CD8-positive, alpha-beta memory T cell (primary cell): ENCODE measurements at places on chromosomes 7 and 10.

GRCh38 chr10:110303681-110304080 lies 1.0 kb downstream of the SMNDC1 start:
- no peak for DNase-seq

GRCh38 chr7:39616138-39616537 lies 7.2 kb upstream of the RALA start:
- DNase-seq, result no peak

GRCh38 chr7:112361154-112361553 lies 89.1 kb upstream of the IFRD1 start:
- DNase-seq, result no peak

DNA sequence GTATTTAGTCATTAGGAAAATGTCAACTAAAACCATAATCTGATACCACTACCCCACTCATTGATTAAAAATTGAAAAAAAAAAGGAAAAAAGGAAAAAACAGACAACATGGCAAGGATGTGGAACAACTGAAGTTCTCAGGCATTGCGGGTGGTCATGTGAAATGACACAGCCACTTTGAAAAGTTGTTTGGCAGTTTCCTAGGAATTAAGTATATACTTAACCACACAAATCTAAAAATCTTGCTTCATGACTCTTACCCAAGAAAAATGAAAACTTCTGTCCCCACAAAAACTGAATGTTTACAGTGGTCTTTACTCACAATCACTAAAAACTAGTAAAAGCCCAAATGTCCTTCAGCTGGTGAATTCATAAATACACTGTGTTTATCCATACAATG lies 254.5 kb downstream of the AHR start:
- DNase-seq, result no peak

DNA sequence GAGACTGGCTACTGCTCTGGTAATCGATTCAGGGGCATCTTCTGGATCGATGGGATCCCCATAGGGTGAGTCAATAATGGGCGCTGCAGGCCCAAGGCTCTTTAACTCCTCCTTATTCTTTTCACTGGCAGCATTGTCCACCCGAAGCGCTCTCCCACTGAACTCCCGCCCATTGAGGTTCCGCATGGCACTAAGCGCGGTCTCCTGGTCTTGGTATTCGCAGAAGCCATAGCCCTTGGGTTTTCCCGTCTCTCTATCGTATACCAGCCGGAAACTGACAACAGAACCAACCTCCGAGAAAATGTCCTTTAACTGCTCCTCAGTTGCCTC lies 285 bp downstream of the CSTF2T start:
- DNase-seq, result no peak

DNA sequence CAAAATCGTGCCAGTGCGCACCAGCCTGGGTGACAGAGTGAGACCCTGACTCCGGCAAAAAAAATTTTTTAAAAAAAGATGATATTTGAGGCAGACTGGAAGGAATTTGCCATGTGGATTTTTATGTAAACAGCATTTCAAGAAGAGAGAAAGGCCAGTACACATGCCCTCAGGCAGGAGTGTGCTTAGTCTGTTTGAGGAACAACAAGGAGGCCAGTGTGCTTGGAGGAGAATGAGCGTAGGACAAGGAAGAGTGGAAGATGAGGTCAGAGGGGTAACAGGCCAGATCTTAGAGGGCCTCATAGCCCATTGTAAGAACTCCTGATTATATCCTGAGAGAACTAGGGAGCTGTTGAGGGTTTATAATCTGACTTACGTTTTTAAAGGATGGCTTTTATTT lies 17.2 kb upstream of the STRIP2 start:
- no peak for DNase-seq

DNA sequence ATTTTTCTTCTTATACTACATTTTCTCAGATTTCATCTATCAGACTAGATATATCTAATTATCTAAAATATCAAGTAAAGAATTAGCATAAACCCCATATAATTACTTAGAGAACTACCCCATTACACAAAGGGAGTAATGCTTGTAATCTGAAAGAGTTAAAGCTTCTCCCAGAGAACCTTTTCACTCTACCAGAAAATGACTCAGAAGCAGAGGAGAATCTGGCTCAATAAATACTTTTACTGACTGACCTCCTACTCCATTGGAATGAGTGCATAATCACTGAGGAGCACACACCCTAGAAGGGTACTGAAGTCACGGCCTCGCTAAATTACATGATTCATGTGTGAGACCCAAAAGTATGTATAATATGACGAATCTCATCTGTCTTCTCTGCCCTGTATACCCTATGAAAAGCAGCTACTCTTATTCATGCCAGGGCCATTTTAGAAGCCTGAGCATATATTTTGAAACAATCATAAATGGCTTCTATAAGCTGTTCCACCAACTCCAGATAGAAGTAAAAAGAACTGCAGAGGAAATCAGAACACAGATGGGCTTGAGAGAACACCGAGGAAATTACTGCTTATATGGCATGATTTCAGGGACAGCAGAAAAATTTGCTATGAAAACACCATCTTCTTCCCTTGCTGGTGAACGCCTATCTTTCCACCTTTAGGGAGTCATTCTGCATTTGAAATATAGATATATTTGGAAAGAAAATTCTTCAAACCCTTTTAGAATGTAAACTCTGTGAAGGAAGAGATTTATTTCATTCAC lies 32.7 kb downstream of the DNMBP start:
- no peak for DNase-seq

DNA sequence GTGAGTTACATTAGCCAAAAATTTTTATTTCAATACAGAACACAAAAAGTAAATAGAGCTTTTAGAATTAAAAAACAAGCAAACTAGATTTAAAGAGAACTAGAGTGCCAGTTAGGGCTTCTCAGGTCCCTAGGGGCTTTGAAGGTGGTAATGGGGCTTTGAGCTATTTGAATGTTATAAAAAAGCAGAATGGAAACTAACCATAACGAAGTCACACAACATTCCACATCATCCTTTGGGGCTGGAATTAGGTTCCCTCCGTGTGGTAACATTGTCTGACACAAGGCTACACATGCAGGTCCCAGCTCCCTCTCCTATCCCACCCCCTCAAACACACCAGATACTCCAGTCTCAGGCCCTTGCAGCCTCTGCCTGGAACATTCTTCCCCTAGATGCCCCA lies 15.3 kb downstream of the JAZF1 start:
- DNase-seq, result no peak

- no peak for DNase-seq
Measured at GRCh38 chr10:70445718-70446657, 4.5 kb upstream of the NODAL start.

- DNase-seq, result no peak
Measured at GRCh38 chr7:520503-521161, 986 bp upstream of the PDGFA start.

DNA sequence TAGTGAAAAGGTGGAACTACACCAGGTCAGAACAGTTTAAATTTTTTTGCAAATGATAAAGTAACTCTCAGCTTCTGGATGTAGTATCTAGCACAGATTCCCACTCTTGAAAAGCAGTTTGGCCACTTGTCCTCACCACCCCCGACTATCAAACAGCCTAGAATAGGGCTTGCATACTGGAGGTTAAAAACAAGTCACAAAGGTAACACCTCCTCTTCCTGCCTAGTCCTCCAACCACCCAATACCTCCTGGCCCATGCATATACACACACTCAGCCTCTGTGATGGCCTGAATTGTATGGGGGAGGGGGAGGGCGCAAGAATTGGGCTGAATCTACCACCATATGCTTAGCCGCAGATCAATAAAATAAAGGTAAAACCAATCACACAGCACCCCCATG lies 5.7 kb downstream of the SKAP2 start:
- DNase-seq, result no peak

- no peak for DNase-seq
Measured at GRCh38 chr7:67470256-67470751, 473.7 kb downstream of the TYW1 start.

DNA sequence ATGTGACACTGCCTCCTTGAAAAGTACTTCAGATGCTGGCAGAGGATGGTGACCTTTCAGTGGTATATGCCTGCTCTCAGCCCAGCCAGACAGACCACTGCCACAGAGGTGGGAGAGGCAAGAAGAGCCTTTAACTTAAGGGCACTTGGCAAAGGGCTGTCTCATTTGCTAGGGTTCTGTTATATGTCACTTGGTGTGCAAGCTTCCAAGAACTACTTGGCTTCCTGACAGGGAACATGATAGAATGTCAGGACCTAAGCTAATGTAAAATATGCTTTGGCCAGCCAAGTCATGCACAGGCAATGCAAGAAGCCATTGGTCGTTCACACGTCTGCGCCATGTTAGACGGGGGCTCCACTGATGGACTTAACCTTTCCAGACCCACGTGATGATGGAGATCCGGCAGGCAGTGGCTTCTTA lies 54.7 kb downstream of the RBM20 start:
- no peak for DNase-seq

DNA sequence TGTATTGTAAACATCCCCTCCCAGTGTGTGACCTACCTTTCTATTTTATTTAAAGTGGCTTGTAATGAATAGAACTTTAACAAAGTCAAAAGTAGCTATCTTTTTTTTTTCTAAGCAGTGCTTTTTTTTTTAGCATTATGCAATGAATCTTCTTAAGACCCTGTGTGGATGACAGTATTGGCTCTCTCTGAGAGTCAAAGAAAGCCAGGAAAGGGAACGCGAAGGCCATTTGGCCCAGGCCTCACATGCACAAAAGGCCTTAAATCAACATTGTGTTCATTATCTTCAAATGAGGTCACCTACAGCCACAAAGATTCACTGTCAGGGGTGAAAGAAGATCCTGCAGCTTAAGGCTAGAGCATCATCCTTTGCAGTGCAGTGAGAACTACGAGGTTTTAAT lies 721.5 kb downstream of the GRID1 start:
- DNase-seq, result no peak

GRCh38 chr10:5125315-5126044 lies 31.3 kb downstream of the AKR1C3 start:
- DNase-seq, result no peak

- DNase-seq, result no peak
Measured at GRCh38 chr7:109246330-109247077, 676.8 kb downstream of the DNAJB9 start.

GRCh38 chr7:6367701-6368211 lies 80.0 kb downstream of the DAGLB start:
- no peak for DNase-seq

- DNase-seq, result no peak
Measured at GRCh38 chr7:27199849-27200760, at the start of gene HOXA13. Gene HOXA13 (minus strand): TSS chr7:27200091. CDS start chr7:27200077, 14 bp downstream.

GRCh38 chr7:122416336-122416735 lies 111.8 kb upstream of the FEZF1 start:
- DNase-seq, result no peak

DNA sequence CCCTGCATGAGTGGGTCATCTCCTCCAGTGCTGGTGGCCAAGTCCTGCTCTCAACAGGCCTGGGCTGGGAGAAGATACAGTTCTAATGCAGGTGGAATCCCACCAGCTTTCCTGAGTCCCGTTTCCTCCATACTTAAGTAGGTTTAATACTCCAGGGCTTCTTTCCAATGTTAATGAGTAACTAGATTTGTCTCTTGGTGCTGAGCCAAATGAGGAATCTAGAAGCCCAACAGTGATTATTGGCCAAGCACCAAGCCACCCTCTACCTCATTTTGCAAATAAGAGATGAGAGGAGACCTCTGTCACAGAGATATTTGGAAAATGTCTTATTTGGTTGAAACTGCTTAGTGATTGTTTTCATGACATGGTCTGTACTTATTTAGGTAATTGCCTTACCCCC lies 37.1 kb downstream of the STARD3NL start:
- no peak for DNase-seq

DNA sequence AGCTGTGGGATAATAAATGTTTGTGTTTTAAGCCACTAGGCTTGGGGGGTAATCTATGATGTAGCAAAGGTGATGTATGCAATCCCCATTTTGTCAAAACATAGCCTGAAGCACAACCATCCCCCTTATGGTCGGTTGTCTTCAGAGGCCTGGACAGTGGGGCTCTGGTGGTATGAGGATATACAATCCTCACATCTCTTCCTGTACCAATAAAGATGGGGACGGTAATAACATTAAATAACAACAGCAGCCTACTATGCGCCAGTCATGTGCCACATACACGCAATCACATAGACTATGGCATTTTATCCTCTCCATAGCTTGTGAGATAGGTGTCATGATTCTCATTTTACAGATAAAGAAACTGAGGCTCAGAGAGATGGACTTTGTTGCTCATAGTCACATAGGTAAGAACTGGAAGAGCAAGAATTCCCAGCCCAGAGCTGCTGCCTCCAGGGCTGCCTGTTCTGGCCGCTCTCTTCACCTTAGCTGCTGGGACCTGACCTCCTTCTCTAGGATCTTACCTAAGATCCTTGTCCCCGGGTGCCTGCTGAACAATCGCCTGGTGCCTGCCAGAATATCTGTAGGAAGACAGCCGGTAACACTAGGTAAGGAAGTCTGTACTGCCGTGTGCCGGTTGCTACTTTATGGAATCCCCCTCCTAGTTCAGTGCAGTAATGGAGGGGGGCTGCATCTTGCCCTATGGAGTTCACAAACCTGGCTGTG lies 108.6 kb downstream of the ARHGAP22 start:
- no peak for DNase-seq

DNA sequence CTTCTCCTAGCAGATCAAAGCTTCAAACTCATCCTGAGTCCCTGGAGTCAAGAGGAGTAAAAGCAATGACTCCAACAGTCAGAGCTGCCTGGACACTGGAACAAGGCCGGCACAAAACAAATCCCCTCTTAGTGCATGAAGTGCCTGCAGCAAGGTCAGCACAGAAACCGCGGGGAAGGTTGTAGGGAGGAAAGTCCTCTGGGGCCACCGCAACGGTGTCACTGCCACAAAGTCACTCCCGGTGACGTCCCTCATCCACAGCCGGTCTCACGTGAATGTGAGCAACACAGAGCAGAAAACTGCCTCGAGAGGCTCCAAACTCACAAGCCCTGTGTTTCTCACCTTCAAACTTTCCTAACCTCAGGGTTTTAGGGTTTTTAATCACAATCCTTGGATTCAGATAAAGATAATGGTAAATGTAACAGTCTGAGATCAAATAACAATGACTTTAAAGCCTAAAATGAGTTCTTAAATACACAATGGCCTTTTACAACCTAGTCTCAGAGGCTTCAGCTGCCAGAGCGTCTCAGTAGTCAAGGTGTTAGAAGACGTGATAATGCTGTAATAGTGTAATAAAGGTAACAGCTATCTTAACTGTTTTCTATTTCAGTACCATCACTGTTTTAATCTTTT lies 274.3 kb downstream of the ZMYND11 start:
- DNase-seq, result no peak

DNA sequence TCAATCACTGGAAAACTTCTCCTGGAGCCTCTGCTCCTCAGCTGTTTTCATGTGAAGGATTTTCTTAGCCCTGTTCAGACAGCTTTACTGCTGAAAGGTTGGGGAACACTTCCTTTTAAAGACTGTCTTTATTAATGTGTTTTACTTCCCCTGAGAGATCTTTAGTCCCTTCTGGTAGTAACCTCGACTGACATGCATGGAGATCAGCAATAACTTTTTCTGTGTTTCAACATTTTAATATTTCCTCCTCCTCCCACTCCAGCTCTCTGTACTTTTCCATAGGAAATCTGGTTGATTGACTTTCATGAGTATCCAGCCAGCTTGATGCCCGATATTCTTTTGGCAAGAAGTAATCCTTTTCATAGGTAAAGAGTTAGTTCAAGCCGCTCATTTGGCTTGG lies 62.7 kb upstream of the STRIP2 start:
- DNase-seq, result no peak

- no peak for DNase-seq
Measured at GRCh38 chr10:25786161-25786560, 147.9 kb upstream of the MYO3A start.
